Fibroblast of skin of scalp (primary cell): ENCODE measurements at places on chromosomes 12 and 14.

- no peak for DNase-seq
Measured at GRCh38 chr14:101878822-101879528, 85.4 kb upstream of the DYNC1H1 start.

DNA sequence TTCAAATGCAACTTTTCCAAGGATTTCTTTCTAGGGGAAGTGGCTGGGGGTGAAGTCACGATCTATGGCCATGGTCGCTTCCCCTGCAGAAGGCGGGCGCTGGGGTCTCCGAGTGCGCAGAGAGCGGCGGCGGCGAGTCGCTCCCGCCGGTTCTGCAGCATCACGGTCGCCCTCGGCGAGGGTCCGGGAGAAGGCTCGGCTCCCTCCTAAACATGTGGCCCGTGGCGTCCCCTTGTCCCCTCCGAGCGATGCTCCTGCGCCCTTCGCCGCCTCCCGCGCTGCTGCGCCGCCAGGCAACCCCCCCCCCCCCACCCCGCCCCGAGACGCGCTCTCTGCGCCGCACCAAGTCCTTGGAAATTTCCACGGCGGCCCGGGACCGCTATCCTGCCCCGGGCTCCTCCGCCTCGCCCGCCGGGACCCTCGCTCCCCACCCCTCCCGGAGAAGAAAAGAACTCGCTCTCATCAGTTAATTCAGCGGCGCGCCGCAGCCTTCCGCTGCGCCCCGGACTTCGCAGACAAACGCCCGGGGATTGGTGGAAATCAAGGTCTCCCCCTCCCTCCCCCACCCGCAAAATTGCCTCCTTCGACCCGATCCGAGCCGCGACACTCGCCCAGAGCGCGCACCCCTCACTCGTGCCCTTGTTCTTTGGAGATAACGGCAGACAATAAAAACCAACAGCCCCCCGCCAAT lies at the start of gene ST8SIA1:
TSS of gene ST8SIA1 (minus strand) at position 298 of the 691 bp plus-strand sequence. CDS start 475 bp downstream, outside the sequence.
- peak; percentile 14 for DNase-seq

DNA sequence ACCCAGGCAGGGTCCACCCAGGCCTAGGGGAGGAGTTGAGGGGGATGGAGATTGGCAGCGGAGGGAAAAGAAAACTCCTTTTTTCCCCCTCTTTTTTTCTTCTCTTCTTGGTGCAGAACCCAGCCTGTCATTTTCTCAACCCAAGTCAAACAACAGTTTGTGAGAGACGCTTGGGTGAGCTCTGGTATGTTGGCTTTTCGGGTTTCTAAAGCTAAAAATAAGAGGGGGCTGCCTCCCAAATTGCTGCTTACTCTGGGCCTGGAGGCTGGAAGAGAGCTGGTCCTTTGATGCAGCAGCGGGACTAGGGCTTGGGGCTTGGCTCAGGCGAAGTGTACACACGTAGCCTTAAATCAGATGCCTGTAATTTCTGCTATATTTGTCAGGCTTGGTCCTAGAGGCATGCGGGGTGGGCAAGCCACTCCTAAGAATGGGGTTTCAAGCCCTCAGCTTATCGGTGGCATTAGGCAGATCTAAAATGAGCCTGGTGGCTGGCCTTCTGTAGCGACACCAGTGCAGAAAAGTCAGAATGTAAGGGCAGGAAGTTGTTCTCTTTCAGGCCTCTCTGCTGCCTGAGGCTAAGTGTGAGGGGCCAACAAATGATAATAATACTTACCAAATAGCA lies 816 bp upstream of the SLC8A3 start:
- DNase-seq: no peak

- DNase-seq: peak; percentile 87
Measured at GRCh38 chr12:2256915-2257314, 204.1 kb downstream of the CACNA1C start.

DNA sequence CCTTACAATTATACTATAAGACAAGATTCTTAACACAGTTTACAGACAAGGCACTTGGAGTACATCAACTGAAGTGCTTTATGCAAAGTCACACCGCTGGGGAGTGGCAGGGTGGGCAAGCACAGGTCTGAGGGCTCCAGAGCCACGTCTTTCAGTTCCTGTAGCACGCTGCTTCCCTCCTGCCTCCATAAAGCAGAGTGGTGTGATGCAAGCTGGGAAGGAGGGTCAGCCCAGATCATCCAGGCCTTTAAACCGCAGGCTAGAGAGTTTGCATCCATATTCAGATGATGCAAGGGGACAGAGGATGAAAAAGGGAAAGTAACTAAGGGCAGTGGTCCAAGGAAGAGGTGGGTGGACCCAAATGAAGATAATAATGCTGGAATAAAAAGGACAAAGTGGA lies 132.6 kb downstream of the ITPR2 start:
- DNase-seq: no peak

- no peak for DNase-seq
Measured at GRCh38 chr12:68439368-68440045, 107.3 kb upstream of the MDM1 start.

DNA sequence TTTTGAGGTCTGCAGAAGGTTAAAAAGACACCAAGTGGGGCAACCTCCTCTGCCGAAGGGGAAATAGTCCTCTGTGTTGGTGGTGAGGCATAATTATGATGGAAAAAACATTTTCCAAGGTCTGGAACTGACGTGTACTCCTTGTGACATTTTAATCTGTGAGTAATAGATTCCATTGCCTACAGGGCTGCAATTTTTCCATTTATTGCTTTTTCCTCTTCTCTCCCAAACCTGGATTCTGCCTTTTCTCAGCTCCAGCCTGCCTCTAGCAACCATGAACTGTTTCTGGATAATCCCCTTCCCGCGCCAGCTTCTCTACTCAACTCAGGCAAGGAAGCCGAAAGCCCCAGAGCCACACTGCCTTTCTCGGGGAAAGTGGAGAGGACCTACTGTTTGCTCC lies 230.1 kb upstream of the PLXNC1 start:
- peak; percentile 77 for DNase-seq

DNA sequence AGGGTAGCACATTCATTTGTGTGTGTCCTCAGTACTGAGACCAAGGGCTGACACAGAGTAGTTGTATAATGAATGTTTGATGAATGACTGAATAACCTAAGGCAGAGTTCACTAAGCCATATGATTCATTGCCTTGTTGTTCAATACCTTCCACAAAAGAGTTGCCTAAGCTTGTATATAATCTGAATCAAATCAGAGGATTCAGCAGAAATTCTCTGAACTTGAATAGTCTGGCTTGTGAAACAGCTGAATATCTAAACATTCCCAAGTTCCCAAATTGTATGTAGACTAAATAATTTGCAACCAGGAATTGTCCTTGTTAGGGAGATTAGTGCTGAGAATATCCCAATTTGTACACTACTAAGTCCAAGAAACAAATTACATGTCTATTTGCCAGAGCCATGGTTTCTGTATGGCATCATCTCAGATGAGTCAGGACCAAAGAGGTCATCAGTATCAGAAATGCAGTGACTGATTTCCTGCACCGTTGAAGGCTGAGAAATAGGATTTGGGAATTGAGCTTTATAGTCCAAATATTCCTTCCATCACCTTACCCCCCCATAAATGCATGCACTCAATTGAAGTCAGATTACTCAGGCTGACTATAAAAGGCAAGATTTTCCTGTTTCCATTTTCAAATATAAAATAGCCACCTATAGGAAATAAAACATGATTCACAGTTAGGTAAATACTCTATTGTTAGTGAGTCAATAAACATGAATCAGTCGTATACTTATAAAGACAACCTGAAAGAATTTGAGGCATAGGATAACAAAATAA lies 168.7 kb downstream of the PHLDA1 start:
- DNase-seq: peak; percentile 61

- no peak for DNase-seq
Measured at GRCh38 chr14:94893411-94894160, 123.7 kb upstream of the GSC start.

- peak; percentile 51 for DNase-seq
Measured at GRCh38 chr14:65164068-65164824, 61.9 kb upstream of the MAX start.

DNA sequence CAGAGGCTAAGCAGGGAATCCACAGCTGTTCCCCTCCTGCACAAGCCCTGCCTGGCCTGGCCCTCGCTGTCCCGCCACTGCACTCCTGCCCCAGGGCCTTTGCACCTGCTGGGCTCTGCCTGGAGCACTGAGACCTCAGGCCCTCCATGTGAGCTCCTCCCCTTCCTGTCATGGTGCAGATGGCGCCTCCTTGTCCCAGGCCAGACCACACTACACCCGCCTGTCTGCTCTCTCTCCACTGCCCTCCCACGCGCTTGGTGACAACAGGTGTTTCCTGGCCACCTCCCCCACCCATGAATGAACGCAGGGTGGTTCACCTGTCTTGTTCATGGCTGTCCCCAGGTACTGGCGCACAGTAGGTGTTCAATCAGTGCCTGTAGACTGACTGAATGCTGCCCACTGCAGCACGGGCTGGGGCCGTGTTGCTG lies 82.9 kb downstream of the NCOR2 start:
- no peak for DNase-seq

DNA sequence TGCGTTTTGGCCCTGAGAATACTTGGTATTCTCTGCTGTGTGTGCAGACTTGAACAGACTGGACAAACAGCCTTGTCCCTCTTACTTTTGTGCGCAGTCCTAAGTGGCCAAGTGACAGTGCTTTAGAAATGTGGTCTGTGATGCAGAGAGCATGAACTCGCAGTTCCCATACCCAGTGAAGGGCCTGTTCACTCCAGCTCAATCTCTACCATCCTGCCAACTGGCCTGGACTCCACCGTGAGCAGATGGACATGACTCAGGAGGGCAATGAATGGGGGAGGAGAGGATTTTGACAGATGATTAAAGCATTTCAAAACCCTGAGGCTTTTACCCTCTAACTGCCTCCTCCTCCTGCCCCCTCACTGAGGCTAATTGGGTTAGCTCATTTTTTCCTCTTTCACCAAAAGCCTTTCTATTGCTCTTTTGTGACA lies 62.5 kb upstream of the PYGL start:
- peak; percentile 71 for DNase-seq

GRCh38 chr12:61655241-61655640 lies 605.0 kb upstream of the USP15 start:
- no peak for DNase-seq

GRCh38 chr12:52148464-52149181 lies 43.2 kb downstream of the KRT80 start:
- DNase-seq: no peak
